ENCODE measurements at places on chromosomes 5 and 9. TPM values are rescaled to one million over a fixed set of nuclear protein-coding genes. Genes with fewer than 3 reads are reported as not detected.
A peak's percentile ranks its signal among the peaks of the same experiment; 100 is the strongest.

ABO gene
- 1.4 TPM for total RNA-seq

GRCh38 chr5:133777951-133778350 lies 165.6 kb upstream of the FSTL4 start:
- no peak for DNase-seq

GRCh38 chr5:159094745-159095144 lies 5.0 kb downstream of the EBF1 start:
- DNase-seq, result peak; percentile 45

DNA sequence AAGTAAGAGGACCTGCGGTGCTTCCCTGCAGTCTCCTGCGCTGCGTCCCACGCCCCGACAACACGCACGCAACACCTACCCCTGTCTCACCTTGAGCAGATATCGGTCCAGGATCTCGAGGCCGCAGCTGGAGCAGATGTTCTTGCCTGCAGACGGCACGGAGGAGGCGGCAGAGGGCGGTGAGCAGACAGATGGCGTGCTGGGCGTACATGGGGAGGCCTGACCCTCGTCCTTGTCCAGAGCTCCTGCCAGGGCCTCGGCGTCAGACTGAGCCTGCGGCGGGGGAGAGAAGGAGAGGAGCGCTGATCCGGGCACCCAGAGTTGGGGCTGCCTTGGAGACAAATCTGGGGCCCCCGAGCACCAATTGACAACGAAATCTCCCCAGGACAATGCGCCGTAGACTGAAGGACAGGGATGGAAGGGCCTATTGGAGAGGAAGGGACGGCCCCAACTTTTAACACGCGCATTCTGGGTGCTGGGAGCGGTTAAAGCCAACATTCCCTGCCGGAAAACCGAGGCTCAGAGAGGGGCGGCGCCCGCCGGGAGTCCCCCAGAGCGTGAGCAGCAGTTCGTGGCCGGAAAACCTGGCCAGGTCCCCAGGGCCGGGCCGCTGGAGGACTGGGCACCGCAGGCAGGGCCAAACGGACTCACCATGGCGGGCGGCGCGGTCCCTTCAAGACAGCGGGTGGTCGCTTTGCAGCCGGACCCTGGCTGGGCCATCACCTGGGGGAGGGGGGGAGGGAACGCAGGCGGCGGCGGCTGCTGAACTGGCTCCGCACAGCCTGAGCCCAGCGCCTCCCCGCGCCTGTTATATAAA lies 1.8 kb downstream of the LHX6 start:
- no peak for DNase-seq

DNA sequence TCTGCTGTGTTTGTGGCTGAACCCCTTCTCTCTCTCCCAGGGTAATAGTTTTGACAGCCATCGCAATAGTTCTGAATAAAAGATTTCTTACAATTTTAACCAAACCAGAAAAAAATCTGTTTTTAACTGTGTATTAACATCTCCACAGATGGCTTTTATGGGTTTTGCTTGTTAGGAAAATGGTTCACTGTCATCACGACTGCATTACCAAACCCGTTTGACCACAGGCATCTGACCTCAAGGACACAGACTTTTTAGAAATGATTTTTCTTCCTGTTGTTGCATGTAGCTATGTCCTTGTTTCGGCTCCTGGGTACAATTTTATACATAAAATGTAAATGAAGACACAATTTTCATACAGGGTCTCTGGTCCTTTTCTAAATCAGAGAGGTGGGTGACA lies 316.1 kb downstream of the IRX1 start:
- no peak for DNase-seq

DNA sequence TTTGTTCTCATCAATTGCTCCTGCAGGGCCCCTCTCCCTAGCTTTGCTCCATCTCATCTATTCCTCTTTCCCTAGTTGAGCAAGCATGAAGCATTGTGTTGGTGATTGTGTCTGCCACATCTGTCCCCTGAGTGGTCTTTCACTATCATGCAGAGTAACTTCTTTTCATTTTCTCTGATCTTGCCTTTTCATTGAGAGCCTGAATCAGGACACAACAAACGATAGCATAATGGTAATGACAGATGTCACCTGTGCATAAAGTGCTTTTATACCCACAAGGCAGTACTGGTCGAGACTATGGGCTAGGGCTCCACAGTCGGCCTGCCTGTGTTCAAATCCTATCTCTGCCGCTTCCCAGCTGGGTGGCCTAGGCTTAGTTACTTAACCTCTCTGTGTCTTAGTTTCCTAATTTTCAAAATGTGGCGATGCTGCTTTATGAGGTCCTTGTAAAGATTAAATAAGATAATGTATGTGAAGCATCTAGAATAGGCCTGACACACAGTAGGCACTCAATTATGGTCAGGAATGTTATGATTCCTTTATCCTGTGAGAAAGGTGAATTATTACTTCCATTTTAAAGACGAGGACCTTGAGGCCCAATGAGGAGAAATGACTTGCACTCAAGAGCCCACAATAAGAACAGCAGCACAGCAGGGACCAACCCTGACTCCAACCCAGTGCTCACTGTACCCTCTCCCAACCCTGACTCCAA lies 137.1 kb upstream of the ZNF618 start:
- DNase-seq, result no peak

EPB41L4B gene
- 0.41 TPM for total RNA-seq

GRCh38 chr9:73715591-73715990 lies 563.9 kb downstream of the ANXA1 start:
- no peak for DNase-seq

TEX48 gene
- not detected for total RNA-seq

GRCh38 chr9:117737721-117738226 lies 33.6 kb downstream of the TLR4 start:
- no peak for DNase-seq

IFNA8 gene
- total RNA-seq, result not detected

DNA sequence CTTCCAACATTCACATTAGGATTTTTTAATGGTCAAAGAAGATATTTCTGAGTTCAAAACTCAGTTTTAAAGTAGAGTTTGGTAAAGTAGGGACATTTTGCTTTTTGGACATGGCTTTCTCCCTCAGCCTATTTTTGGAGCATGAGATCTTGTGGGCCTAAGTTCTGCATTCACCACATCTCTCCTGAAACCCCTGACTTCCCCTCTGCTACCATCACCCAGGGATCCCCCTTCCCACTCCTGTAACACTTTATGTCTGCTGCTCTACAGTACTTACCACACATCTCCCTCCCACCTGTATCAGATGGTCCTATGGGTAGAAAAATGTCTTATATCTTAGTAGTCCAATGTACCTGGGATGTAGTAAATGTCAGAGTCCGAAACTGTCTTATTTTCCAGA lies 48.2 kb upstream of the JAK2 start:
- DNase-seq, result no peak

PDE6A gene
- total RNA-seq, result not detected

DNA sequence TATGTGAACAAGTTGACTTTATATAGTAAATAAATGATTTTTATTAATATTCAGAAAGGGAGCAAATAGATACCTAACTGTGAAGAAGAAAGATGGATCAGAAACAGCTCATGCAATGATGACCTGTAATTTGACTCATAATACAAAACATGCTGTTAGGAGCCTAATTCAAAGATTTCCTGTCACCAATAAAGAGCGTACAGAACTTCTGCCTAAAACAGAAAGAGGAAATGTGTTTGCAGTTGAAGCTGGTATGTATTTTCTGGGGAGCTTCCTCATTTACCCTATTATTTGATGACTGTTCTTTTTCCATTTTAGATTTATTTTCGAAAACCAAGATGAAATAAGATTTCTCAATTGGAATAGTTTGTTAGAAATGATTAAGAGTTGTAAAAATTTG lies 11.4 kb downstream of the YTHDC2 start:
- DNase-seq, result no peak

PCDHA10 gene
- total RNA-seq, result 16.9 TPM

PDGFRB gene
- 23.7 TPM for total RNA-seq

RNF38 gene
- total RNA-seq, result 71.1 TPM

GRCh38 chr5:80754900-80755299 lies 100.1 kb upstream of the DHFR start:
- DNase-seq, result no peak

- DNase-seq, result no peak
Measured at GRCh38 chr9:119020730-119021333, 348.4 kb downstream of the BRINP1 start.

KCNIP1 gene
- 6.1 TPM for total RNA-seq

TRIM36 gene
- total RNA-seq, result 9.9 TPM

- DNase-seq, result no peak
Measured at GRCh38 chr5:9157811-9158210, 388.1 kb downstream of the SEMA5A start.

DNA sequence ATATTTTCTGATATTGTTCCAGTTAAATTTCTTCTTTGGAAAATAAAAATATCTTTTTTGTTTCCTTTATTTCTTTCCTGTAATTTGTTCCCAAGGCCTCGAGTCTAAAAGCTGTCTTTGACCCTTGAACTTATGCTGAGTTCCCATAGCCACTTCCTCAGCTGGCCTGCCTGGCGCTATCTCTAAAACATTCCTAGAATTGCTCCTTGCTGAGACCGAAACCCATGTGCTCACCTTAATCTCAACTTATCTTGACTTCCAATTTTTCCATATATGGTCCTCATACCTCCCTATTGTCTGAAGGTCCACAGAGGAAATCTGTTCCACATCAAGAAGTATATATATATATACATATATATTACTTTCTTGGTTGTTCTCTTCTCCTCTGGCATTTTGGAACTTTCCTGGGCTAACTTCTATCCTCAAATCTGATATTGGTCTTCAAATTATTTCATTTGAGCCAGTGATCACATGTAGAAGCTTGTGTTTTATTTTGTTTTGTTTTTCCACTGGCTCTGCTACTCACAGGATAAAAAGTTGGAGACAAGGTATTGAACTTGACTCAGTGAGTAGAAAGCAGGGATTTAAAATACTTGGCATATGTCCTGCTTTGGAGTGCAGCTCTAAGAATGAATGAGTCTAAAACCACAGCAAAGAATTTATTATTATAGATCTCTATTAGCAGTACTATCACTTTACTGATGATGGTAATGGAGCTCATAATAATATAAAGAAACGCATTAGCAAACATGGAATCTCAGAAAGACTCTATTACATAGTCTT lies 45.2 kb downstream of the ENC1 start:
- no peak for DNase-seq

All from endothelial cell (in vitro differentiated cells).